ENCODE measurements at places on chromosomes 2 and 18.

DNA sequence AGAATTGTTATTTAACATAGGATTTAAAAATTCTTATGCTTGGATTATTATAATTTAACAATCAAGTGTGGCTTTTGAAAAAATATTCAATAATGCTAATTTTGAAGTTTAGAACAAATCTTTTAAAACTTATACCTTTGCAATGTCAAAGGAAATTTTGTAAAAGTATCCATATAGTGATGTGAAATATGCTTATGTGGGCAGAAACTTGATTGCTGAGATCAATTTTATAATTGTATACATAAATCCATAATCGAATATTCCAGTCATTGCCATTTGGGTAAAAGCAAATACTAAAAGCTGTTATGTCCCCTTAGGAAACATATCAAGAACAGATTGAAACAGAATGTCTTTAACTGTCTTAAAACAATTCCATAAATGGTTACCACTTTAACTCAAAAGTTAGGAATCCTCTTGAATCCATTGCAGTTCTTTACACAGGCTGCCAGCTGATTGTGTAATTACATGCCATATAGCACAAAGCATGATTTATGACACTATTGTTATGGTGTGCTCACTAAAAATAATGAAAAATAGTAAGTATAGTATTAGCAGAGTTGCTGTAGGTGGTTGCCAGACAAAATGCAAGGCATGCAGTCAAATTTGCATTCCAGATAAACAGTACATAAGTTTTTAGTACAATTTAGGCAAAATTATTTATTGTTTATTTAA lies 24.2 kb downstream of the PLCL1 start:
- DNase-seq, result no peak

DNA sequence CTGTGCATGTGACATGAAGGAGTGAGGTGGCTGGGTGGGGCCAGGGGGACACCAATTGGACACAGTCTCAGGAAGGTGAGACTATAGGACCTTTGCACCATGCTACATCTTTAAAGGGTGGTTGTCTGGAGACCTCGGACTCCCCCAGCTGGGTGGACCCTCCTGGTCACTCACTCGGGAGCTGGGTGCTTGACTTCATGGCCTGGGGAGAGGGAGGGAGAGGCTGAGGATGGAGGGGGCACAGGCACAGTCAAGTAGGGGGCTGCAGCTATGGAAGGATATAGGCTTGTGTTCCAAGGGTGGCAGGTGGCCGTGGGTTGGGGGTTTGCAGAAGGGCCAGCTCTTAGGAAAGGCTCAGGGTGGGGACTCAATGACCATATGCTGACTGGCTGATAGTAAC lies 7.1 kb upstream of the CELF4 start:
- no peak for DNase-seq

DNA sequence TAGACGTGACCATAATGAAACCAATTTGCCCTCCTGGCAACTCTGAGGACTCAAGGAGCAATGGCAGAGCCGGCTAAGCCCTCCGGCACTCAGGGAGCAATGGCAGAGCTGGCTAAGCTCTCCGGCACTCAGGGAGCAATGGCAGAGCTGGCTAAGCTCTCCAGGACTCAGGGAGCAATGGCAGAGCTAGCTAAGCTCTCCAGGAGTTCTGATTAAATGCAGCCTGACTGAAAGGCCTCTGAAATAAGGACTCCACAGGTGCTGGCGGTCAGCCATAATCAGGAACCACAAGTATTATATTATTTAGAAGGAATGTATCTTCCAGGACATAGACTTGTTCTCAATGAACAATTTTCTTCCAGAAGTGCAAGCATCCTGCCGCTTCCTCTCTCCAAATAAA lies 65.2 kb downstream of the C2orf76 start:
- no peak for DNase-seq

- no peak for DNase-seq
These were observed 39.3 kb upstream of the GYPC start for GRCh38 chr2:126616606-126617069.

- no peak for DNase-seq
These were observed 17.6 kb upstream of the TMEM247 start for GRCh38 chr2:46461709-46462171.

- no peak for DNase-seq
These were observed 143.3 kb downstream of the MREG start for GRCh38 chr2:215870088-215870490.

DNA sequence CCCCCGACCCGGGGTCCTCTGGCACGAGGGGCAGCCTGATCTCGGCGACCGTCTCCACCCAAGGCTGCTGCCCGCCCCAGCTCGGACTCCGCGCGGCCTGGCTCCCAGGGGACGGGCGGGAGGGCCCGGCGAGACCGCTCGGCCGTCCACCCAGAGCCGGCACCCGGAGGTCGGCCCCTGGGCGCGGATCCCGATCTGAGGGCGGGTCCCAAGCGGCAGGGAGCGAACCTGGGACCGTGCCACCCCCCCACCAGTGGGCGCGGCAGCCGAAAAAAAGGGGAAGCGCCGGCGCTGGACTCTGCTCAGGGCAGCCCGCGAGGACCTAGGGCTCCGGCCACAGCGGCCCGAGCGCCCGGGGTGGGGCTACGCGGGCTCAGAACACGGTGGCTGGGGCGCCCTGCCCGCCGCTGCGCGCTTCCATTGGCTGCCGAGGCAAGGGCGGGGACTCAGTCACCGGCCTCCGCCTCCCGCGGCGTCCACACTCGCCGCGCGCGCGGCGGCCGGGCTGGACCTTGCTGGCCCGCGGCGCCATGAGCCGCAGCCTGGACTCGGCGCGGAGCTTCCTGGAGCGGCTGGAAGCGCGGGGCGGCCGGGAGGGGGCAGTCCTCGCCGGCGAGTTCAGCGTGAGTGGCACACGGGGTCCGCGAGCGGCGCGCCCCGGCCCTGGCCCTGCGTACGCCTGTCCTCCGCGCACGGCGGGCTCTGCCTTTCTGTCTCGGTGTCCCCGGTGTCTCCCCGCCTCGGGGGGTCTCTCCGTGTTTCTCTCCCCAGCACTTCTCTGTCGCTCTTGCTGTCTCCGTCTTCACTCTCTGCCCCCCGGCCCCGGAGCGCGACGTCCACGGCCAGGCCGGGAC lies at the start of gene PTPN18:
PTPN18 (plus strand) TSS at position 479 of the 854 bp plus-strand sequence; CDS start at position 531, 52 bp downstream.
- no peak for DNase-seq

GRCh38 chr2:46064396-46064795 lies 232.8 kb upstream of the EPAS1 start:
- no peak for DNase-seq

DNA sequence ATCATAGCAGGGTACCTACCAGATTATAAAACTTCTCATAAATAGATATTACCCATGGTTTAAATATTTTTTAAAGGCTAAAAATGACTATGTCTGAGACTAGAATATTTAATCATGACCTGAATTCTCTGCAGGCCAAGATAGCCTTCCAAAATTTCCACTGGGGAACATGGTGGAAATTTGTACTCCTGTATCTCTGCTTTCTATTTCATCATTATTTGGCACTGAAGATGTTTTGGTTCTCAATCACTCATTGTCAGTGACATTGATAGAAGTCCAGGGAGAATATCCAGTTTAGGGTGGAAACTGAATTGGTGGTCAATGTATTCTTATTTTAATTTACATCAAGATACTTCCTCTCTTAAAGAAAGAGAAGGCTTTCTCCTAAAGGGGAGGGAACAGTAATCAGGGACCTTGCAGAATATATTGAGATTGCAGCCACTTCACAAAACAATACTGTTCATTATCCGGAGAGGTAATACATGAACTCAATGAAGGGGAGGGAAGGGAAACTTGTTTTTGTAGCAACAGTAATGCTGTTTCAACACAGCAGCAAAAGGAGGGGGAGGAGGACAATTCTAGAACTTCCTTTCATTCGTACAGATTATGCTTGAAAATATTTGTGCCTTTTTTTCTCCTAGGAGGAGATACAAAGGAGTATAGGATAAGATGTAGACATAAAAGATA lies 34.1 kb downstream of the EEF1B2 start:
- DNase-seq, result no peak

GRCh38 chr18:46621111-46621766 lies 35.8 kb downstream of the LOXHD1 start:
- no peak for DNase-seq

- no peak for DNase-seq
These were observed 2.5 kb downstream of the HADHA start for GRCh38 chr2:26241928-26242436.

DNA sequence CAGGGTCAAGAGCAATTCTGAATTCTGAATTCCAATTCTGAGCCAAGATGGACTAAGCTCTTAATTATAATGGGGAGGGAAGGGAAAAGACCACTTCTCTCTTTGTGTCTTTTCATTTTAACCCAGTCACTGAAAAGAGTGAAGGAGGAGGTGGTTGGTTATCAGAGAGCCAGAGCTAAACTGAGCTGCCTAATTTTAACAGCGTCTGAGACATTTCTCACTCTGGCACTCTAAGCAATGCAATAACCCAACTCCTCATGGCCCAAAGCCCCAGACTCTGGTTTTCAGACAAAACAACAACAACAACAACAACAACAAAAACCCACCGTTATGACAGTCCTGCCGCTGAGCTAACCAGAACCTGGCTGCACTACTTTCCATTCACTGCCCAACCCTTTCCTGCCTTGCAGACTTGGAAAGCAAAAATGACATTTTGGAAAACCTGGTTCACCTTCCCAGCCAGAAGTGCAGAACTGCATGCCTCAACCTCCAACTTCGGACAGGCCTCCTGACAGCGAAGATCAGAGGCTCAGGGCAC lies 1.0 kb downstream of the CHST10 start:
- DNase-seq, result no peak

GRCh38 chr2:38508311-38509039 lies 94.3 kb downstream of the HNRNPLL start:
- peak; percentile 93 for DNase-seq

DNA sequence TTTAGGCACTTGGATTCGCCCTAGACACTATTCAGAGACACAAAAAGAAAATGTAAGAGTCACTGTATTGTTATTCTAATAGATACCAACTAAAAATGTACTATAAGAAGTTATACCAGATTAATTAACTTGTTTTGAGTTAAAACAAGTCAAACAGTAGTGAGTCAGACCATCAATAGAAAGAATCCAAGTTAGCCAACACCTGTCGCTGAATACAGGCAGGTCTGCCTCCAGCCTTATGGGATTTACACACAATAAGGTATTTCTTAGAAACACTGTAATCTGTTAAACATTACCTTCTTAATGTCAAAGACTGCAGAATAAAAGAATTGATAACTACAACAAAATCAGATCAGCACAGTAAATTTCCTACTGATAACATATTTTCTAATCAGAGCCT lies 181.4 kb downstream of the DYM start:
- DNase-seq, result no peak

DNA sequence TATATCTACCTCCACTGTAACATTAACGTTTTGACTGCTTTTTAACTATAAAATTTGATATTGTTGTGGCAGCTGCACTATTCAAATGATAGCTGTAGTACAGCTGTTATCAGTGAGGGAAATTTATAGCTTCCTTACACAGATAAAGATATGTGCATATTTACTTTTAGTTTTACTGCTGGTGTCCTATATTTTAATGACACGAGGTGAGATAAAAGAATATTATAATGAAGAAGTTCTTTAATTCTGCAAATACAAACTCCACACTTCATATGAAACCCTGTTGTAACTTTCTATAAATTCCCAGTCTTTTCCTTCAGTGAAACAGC lies 427.8 kb upstream of the ZEB2 start:
- no peak for DNase-seq

GRCh38 chr2:229003256-229003655 lies 267.8 kb downstream of the PID1 start:
- no peak for DNase-seq

DNA sequence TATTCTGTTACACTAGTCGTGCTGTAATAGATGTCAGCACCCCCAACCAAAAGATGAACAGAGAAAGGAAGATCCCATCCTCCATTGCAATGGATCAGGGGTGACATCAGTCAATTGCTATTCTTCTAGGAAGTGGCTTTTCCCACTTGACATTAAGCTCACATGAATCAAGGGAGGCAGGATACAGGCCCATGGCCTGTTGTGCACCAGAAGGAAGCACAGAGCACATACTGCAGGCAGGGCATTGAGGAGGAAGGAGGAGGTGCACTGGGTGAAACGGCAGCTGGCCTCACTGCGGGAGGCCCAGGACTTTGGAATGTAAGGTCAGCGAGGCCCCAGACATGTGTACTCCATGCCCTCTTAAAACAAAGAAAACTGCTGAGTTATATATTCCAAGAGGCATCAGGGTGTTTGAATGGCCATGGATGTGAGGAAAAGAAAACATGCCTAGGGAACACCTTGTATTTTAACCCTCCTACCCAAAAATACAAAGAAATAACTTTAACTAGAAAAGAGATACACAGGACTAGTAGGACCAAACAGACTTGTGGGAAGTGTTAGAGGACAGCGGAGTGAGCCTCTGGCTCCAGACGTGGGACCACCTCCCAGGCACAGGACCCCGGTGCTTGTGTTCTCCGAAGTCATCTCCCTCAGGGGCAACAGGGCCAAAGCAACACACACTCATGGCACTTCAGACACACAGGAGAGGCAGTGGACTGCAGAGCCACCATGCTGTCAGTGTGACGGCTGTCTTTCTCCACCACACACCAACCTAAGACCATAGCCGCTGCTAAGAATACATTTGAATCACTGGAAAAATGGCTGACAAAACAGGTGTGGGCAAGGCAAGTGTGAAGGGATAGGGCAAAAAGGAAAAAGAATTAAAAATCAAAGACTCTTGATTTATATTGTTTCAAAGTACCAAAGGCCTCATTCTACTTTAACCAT lies 51.4 kb upstream of the RIOK3 start:
- peak; percentile 27 for DNase-seq

GRCh38 chr2:139155991-139156390 lies 375.8 kb upstream of the NXPH2 start:
- no peak for DNase-seq

DNA sequence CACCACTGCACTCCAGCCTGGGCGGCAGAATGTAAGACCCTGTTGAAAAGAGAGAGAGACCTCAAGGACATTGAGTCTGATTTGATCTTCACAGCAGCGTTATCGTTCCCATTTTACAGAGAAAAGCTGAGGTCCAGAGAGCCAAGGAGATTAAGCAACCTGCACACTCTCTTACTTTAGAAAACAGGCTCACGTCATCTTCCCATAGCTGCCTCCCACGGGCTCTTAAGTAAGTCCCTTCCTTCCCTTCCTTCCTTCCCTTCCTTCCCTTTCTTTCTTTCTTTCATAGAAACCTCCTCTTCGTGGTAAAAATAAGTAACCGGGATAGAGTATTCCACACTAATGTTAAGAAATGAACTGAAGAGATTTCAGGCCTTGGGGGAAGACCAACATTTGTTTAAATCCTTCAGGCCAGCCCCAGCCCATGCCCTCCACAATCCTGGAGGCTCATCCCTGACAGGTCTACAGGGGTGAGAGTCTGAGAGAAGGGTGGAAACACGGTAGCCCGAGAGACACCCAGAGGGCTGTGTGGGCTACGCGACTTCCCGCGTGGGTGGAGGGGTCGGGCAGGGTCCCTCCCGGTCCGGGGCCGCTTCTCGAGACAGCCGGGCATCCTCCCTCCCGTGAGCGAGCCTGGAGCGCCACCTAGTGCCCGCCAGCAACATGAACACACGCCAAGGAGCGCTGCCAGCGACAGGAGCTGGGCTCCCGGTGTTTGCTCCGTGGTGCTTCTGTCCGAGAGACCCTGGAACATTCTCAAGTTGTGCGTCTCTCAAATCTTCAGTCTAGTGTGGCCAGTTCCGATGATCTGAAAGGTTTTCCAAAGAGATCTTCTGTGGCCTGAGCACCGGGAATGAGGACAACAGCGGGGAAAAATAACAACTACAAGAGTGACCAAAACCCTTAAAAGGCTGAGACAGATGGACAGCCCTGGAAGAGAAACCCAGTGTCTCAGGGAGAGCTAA lies 160.3 kb downstream of the INO80D start:
- DNase-seq, result peak; percentile 77

GRCh38 chr2:28544036-28544346 lies 48.1 kb downstream of the PLB1 start:
- no peak for DNase-seq

GRCh38 chr2:30135541-30135940 lies 11.3 kb upstream of the YPEL5 start:
- no peak for DNase-seq
